Activated CD8-positive, alpha-beta memory T cell treated with anti-CD3 and anti-CD28 coated beads, Interleukin-2, amount 50 U/mL, for 4 hours (primary cell): ENCODE measurements at places on chromosomes 3 and 15.
A peak's percentile ranks its signal among the peaks of the same experiment; 100 is the strongest.

DNA sequence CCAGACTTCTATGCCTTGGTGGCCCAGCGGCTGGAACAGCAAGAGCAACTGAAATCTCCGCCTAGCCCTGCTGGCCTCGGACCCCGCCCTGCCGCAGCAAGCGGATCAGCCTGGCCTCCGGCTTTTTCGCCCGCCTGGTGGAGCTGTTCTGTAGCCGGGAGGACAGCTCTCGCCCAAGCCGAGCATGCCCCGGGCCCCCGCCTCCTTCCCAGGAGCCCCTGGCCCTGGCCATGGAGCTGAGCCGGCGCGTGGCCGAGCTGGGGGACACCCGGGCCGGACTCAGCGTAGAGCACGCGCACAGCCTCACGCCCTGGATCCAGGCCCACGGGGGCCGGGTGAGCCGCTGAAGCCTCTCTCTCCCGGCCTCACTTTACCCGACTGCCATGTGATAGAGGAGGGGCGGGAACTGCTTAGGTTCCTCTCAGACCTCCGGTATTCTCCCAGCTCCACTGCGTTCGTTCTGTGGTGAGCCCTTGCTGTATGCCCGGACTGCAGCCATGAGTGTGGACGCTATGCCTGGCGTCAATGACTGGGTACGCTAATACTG lies 24.1 kb upstream of the MRPL3 start:
- no peak for DNase-seq

GRCh38 chr15:77983091-77983707 lies 94.3 kb downstream of the TBC1D2B start:
- DNase-seq, result peak; percentile 2

GRCh38 chr3:62454916-62455315 lies 81.6 kb upstream of the FEZF2 start:
- DNase-seq, result no peak

DNA sequence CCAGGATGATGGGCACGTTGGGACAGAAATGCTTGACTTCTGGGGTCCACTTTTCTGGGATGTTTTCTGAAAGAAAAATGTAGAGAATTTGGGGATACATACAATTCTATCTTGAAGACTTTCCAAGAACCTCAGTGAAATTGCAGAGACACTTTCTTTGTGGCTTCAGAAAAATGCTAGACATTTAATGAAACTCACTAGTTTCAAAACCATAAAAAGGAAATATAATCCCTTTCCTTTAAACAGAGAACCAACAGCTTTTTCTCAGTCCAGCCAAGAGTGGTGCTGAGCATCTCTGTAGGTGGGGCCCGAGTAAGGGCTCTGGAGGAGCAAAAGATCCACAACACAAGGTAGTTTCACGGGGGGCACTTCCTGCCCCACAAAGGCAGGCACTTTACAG lies 4.4 kb upstream of the GPX1 start:
- no peak for DNase-seq

DNA sequence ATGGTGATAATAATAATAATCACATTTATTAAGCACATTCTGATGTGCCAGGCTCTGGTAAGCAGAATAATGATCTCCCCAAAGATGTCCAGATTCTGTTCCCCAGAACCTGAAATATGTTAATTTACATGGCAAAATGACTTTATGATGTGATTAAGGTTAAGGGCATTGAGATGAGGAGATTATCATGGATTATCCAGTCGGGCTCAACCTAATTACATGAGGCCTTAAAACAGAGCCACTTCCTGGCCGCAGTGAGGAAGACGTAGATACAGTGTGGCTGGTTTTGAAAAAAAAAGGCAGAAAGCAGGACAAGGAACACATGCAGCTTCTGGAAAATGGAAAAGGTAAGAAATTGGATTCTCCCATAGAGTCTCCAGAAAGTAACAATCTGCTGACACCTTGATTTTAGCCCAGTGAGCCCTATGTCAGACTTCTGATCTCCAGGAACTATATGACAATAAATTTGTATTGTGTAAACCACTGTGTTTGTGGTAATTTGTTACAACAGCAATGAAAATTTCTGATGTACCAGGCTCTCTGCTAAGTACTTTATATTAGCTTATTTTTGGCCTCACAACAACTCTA lies 126.7 kb downstream of the ALCAM start:
- no peak for DNase-seq

DNA sequence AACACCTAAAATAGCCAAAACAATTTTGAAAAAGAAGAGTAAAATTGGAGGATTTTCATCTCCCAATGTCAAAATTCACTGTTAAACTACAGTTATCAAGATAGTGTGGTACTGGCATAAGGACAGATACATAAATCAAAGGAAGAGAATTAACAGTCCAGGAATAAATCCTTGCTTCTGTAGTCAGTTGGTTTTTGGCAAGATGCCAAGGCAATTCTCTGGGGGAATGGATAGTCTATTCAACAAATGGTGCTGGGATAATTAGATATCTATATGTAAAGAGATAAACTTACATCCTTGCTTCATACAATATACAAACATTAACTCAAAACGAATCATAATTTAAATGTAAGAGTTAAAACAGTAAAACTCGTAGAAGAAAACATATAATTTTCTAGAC lies 57.9 kb upstream of the SELENOK start:
- DNase-seq, result no peak

GRCh38 chr3:117118604-117119003 lies 409.0 kb downstream of the TUSC7 start:
- DNase-seq, result no peak

DNA sequence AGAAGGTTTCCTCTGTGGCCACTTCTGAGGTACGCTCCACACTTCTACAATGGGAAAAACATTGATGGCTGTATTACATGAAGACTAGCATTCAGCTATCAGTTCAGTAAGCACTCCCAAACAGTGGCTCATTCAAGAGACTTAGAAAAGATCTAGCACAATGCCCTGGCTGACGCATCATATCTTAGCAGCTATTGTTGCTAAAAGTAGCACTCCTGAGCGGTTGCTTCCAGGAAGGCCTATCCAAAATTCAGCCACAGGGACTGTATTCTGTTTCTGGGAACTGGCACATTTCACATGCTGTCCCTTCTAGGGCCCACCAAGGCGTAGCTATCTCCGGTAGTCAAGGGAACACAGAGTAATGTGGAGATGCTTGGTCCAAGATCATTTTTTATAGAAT lies 21.2 kb upstream of the SPRED1 start:
- DNase-seq, result no peak

DNA sequence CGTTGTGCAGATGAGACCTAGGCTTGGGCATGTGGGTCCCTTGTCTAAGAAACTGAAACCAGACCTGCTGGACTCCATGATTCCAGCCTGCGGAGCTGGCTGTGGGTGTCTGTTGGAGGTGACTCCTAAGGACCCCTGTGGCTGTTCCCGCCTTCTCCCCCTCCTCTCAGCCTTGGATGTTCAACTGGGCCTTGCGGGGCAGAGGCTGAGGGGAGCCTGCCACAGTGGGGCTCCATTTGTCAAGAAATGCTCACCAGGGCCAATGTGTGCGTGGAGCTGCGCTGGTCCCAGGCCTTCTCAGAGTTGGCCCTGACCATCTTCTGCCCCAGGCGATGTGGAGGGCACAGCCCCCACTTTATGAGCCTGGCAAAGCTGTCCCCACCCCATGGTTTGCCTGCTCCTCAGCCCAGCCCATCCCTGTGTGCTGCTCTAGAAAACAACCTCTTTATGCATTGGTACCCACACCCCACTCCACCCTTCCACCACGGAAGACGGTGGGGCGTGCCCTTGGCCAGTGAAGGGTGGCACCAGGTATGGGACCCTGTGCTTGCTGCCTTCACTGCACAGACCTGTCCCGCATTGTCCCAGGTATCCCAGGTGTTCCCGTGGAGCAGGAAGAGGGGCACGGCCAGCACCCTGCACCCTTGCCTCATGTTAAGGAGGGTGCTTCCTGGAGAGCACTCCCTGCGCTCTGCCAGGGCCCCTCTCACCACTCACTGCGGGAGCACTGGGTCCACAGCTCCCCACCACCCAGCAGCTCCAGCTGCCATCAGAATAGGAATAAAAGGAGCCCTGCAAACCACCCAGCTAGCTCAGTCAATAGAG lies 7.9 kb downstream of the MESP2 start:
- no peak for DNase-seq

DNA sequence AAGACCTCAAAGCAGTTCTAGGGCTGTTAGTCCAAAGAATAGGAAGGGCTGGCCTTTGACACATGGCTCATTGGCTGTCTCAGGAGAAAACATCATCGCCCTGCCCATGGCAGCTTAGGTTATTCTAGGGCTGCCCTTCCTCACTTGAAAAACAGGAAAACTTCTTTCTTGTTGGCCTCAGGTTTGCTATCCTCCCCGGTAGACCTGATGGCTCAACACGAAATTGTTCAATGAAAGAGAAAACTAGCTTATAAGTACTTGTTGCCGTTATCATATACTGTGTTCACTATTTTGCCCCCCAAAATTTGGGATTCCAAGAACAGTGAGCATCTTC lies 602 bp upstream of the SLTM start:
- no peak for DNase-seq

GRCh38 chr3:112128843-112129727 lies 4.0 kb downstream of the GCSAM start:
- DNase-seq, result peak; percentile 41
